GM12892 (cell line): ENCODE measurements at places on chromosomes 1 and 21.

GRCh38 chr21:25862596-25862995 is 127.8 kb downstream of the GABPA start:
- no peak for DNase-seq

DNA sequence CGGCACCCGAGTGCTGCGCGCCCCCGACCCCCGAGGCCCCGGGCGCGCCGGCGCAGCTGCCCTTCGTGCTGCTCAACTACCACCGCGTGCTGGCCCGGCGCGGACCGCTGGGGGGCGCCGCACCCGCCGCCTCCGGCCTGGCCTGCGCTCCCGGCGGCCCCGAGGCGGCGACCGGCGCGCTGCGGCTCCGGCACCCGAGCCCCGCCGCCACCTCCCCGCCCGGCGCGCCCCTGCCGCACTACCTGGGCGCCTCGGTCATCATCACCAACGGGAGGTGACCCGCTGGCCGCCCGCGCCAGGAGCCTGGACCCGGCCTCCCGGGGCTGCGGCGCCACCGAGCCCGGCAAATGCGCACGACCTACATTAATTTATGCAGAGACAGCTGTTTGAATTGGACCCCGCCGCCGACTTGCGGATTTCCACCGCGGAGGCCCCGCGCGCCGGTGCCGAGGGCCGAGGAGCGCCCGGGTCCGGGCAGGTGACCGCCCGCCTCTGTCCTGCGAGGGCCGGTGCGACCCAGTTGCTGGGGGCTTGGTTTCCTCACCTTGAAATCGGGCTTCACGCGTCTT is 49.0 kb downstream of the SIM2 start:
- DNase-seq = peak; percentile 48

- DNase-seq = no peak
Observed at GRCh38 chr1:15744122-15744679, 1.9 kb downstream of the TMEM82 start.

GRCh38 chr1:21902026-21903012 is 34.8 kb downstream of the HSPG2 start:
- DNase-seq = no peak

GRCh38 chr1:195415584-195415983 is 1192.7 kb downstream of the KCNT2 start:
- DNase-seq = no peak

GRCh38 chr1:74609810-74610371 is 63.7 kb downstream of the ERICH3 start:
- no peak for DNase-seq

GRCh38 chr1:19923953-19924346 is 533 bp upstream of the PLA2G2E start:
- DNase-seq = no peak

GRCh38 chr1:202193614-202194327 is at the start of gene LGR6:
Gene LGR6 (plus strand): TSS chr1:202193799. CDS start chr1:202193990, 191 bp downstream.
- no peak for DNase-seq

GRCh38 chr1:23330846-23331245 is 13.2 kb downstream of the HNRNPR start:
- DNase-seq = no peak

DNA sequence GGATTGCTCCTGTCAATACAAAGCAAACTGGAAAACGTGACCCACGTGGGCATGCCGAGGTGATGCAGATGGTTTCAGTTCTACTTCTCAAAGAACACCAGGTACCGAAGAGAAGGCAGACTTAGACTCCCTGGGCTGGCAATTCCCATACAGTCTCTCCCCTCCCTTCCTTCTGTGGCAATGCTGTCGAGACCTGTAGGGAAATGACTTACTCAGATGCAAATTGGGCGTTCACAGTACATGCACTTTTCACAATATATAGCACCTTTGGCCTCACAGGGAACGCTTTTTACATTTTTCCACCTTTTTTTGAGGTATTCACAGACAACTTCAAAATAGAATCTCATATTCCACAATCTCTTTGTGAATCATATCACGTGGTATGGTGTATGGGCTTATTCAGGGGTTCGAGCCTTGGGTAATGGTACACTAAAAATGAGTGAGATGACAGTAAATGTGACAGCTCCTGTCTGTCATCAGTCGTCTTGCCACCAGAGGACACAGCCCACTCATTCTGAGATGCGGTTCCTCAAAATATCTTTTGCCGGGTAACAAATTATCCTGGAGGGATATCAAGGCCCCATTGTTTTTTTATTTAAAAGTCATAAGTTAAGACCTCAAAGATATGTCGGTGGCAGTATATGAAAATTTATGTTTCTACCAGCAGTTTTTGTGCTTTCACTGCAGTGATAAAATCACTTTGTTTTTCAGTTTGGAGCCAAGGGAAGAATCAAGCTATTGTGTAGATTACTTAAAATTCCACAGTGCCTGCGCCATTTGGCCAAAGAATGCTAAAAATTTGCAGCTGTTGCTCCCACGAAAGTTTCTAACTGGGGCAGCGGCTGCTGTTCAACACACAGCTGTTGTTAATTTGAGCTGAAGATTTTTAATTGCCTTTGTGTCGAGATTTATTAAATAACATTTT is 168.4 kb downstream of the ZZZ3 start:
- no peak for DNase-seq

DNA sequence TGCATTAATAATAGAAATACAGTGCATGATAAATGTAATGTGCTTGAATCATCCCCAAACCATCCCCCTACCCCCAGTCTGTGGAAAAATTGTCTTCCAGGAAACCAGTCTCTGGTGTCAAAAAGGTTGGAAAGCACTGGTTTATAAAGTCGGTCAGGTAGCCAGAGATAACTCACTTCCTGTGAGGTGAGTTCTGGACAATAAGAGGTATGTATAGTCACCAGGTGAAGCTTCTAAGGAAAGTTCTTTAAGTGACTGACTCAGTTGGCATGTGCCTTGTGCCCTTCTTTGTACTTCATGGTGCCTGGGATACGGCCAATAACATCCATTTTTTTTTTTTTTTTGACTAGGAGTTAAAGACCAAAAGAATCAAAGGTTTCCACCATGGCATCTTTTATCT is 103.7 kb downstream of the GPATCH2 start:
- no peak for DNase-seq
